ENCODE measurements at places on chromosomes 11 and 22.

- DNase-seq = peak; percentile 63
Observed at GRCh38 chr11:83827520-83827919, 541.4 kb upstream of the CCDC90B start.

GRCh38 chr11:110097459-110098012, 4.3 kb downstream of the ZC3H12C start:
- no peak for DNase-seq

DNA sequence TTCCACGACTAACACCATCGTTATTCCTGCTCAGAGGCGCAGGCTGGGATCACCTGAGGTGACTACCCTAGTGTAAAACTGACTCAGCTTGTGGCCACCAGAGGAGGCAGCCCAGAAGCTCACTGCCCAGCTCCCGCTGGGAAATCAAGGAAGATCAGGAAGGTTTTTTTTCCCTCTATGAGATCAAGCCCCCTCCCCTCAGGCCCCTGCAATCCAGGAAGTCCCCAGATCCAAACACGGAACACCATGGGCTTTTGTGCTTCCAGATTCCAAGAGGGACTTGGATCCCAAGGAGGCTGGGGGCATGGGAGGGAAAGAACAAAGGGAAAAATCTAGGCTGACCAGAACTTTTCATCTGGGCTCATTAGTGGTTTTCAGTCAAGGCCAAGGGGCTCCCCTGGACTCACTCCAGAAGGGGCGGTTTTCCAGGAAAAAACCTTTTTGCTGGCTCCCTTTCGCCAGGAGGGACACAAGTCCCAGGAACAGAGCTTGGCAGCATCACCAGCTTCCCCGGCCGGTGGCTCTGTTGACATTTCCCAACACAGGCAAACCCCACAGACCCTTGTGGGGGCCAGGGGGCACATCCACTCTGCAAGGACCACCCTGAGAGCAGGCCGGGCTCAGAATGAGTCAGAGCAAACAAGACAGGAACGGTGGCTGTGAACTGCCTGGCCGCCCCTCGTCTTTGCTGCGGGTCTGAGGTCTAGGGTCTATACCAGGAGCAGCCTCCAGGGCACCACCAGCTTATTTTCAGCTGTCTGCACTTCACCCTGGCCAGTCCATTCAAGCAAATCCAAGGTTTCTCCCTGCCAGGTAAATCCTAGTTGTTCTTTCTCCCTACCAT, 36.8 kb downstream of the MYH9 start:
- DNase-seq = peak; percentile 57

- no peak for DNase-seq
Observed at GRCh38 chr22:48926136-48926535, 901.5 kb downstream of the BRD1 start.

GRCh38 chr22:33919391-33920196, 682 bp downstream of the LARGE1 start:
- peak; percentile 56 for DNase-seq

- DNase-seq = no peak
Observed at GRCh38 chr11:94472916-94473799, 20.5 kb downstream of the MRE11 start.

GRCh38 chr11:77038825-77039326, 4.7 kb downstream of the B3GNT6 start:
- DNase-seq = no peak

- no peak for DNase-seq
Observed at GRCh38 chr11:17612221-17613188, 65.4 kb downstream of the OTOG start.

DNA sequence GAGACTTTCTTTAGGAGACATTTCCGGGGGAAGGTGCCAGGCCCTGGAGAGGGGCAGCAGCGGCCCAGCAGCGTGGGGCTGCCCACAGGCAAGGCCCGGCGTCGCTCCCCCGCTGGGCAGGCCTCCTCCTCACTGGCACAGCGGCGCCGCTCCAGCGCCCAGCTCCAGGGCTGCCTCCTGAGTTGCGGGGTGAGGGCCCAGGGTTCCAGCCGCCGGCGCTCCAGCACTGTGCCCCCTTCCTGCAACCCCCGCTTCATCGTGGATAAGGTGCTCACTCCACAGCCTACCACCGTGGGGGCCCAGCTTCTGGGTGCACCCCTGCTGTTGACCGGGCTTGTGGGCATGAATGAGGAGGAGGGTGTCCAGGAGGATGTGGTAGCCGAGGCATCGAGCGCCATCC, 15.2 kb upstream of the MDK start:
- DNase-seq = no peak

- DNase-seq = peak; percentile 64
Observed at GRCh38 chr22:50498322-50498890, 9.1 kb downstream of the LMF2 start.

GRCh38 chr22:27641049-27641795, 160.3 kb downstream of the MN1 start:
- DNase-seq = peak; percentile 30
